ENCODE measurements at places on chromosomes 3 and 15. TPM values are rescaled to one million over a fixed set of nuclear protein-coding genes. Genes with fewer than 3 reads are reported as not detected.

The CYP11A1 gene
- total RNA-seq: not detected

The ETV5 gene
- 24.5 TPM for total RNA-seq

The PIGZ gene
- total RNA-seq: 1.6 TPM

The MAP4 gene
- 102 TPM for total RNA-seq

The AADAC gene
- 11.5 TPM for total RNA-seq

The KLHL6 gene
- total RNA-seq: not detected

The EXD1 gene
- total RNA-seq: 0.14 TPM

The TIMP4 gene
- 13.6 TPM for total RNA-seq

The IGF2BP2 gene
- 14.4 TPM for total RNA-seq

The RTP3 gene
- not detected for total RNA-seq

The HRH1 gene
- total RNA-seq: 6.9 TPM

The DMXL2 gene
- total RNA-seq: 18.0 TPM

All from A549 treated with AZD2906 at 1 μM for 4 hours (cell line).